GM12878 (cell line): ENCODE measurements at places on chromosomes 5 and 9. TPM values are rescaled to one million over a fixed set of nuclear protein-coding genes. Genes with fewer than 3 reads are reported as not detected.

Gene PCDHGC5
- 0.72 and 0.87 TPM in 2 replicates for total RNA-seq

GRCh38 chr5:9042241-9042640 lies 503.6 kb downstream of the SEMA5A start:
- H3K36me3 ChIP-seq, result no peaks in the 10 kb centered on the region
- no peak for DNase-seq
- H3K27me3 ChIP-seq, result no peaks in the 10 kb centered on the region

- no peaks in the 10 kb centered on the region for H3K4me1 ChIP-seq
- H3K27me3 ChIP-seq, result no peaks in the 10 kb centered on the region
- DNase-seq, result no peak
- H3K36me3 ChIP-seq, result no peaks in the 10 kb centered on the region
- no peak overlapping the region for H3K4me3 ChIP-seq
- H3K27ac ChIP-seq, result no peak overlapping the region
Observed at GRCh38 chr9:131776473-131776872, 36.6 kb upstream of the RAPGEF1 start.

GRCh38 chr9:129574911-129575585 lies 45.9 kb downstream of the C9orf50 start:
- H3K4me3 ChIP-seq, result no peak overlapping the region
- no peak overlapping the region for H3K27ac ChIP-seq
- no peaks in the 10 kb centered on the region for H3K27me3 ChIP-seq

GRCh38 chr5:89411891-89412290 lies 528.9 kb upstream of the MEF2C start:
- DNase-seq, result no peak
- no peak overlapping the region for H3K4me3 ChIP-seq
- no peak overlapping the region for H3K27ac ChIP-seq
- H3K27me3 ChIP-seq, result no peaks in the 10 kb centered on the region
